Lower lobe of right lung (tissue), 2 donors: ENCODE measurements at places on chromosomes 2 and 18.

- DNase-seq = peak; percentile 48
Measured at GRCh38 chr18:63869374-63869773, 18.1 kb upstream of the SERPINB2 start.

DNA sequence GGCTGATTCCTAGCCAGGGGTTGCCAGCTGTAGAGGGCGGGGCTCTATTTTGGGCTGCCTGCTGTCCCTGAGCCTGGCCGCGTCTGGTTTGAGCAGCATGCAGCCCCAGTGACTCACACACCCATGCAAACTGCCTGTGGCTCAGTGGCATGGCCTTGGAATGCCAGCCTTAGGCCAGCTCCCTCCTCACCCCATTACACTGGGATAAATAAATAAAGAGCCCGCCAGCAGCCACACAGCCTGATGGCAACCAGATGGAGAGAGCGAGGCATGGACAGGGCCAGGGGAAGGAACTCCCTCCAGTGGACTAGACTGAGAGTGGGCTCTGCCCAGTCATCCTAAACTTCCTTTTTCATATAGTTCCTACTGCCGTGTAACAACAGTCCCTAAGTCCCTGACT lies 18.3 kb downstream of the NHEJ1 start:
- DNase-seq = no peak

DNA sequence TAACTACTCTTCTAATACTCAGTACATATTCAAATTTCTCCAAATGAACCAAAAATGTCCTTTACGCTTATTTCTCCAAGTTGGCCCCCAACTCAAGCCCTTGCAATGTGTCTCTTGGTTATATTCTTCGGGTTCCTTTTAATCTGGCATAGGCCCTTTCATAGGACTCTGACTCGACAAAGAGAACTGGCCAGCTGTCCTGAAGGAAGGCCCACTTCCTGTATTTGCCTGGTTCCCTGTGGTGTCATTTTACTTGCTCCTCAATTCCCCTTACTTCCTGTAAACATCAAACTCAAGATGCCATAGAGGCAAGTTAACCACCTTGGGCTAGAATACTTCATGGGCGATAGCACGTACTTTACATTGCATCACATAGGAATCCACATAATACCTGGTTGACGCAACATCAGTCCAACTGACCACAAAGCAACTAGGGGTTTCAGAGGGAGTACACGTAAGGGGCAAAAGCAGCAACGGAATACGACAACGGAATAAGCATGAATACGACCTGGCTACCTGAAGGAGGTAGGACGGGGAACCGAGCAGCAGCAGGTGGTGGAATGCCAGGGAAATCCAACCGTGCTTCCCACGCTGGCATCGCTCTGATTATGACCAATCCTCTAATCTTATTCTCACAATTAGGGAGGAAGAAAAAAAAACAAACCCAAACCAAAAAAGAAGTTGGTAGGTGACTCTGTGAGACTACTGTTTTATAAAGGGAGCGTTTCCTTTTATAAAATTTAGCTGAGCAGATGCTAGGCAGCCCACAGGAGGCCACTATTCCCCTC lies 823 bp upstream of the GORASP2 start:
- DNase-seq = no peak

- DNase-seq = peak; percentile 19
Measured at GRCh38 chr2:23604731-23605130, 219.8 kb downstream of the KLHL29 start.

DNA sequence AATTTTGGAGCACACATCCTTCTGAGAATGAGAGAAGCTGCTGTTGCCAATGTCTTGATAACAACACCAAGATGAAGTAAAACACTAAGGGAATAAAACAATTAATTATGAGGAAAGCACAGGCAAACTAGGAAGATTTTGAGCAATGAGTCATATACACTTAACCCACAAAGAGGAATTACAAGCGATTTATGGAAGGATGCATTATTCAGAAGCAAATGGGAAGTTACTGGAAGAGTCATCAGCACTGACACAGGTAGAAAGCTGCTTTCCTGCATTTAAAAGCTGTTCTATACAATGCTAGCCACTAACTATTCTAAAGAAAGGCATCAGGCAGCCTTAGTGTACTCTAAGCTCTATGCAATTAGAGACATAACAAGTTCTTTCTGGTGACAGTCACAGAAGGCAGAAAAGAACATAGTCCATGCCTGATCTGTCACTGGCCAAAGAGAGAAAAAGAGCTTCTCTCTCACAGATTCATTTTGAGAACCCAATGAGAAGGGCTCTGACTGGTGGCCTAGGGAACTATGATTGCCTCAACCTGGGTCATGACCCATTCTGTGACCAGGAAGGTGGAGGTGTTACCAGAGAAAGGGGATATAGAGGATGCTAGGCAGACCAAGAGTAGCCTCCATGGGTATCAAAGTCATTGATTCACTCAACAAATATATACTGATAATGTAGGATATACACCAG lies 45.4 kb downstream of the M1AP start:
- no peak for DNase-seq

DNA sequence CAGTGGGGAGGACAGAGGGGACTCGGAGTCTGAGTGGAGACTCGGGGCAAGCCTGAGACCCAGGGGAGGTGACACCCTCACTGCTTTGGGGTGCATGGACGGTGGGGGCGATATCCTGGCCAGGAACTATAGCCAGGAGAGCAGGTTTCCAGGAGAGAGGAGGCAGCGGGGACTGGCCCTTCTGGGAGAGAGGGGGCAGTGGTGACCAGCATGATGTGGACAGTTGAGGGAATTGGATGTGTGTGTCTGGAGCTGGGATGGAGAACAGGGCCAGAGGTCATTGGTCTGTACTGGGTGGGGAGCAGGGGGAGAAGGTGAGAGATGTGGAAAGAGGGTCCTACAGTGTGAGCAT lies 63.6 kb downstream of the ACKR3 start:
- no peak for DNase-seq

DNA sequence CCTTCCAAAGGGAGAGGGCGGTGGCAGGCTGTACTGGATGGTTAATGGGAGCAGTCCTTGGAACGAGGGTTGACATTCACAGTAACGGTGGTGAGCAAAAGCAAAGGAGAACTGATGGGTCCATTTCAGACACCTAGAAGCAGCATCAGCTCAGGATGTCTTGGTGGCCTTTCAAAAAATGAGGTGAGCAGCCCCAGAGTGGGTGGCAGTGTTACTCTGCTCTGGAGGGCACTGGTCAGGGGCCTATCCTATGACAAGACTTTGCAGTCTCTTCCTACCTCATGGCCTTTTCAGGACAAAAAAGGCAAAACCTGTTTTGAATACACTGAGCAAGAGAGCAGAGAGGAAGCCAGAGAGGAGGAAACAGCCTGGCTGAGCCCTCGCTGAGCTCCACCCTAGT lies 23.5 kb downstream of the CAPN14 start:
- DNase-seq = no peak

DNA sequence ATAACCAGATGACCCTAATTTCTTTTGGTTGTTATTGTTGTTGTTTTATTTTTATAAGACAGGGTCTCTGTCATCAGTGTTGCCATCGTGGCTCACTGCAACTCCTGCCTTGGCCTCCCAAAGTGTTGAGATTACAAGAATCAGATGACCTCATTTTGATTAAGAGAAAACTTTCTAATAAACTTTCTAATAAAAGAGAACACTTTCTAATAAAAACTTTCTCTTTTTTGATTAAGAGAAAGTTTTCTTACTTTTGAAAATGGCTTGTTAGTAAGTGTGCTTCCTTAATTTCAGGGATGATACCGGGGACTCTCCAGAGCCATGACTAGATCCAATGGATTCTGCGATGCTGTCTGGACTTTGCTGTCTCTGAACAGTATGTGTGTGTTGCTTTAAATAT lies 7.7 kb downstream of the CENPA start:
- DNase-seq = no peak

- DNase-seq = no peak
Measured at GRCh38 chr2:70305531-70305930, 3.7 kb upstream of the FAM136A start.

- DNase-seq = no peak
Measured at GRCh38 chr18:55479656-55480420, 108.2 kb downstream of the TCF4 start.

DNA sequence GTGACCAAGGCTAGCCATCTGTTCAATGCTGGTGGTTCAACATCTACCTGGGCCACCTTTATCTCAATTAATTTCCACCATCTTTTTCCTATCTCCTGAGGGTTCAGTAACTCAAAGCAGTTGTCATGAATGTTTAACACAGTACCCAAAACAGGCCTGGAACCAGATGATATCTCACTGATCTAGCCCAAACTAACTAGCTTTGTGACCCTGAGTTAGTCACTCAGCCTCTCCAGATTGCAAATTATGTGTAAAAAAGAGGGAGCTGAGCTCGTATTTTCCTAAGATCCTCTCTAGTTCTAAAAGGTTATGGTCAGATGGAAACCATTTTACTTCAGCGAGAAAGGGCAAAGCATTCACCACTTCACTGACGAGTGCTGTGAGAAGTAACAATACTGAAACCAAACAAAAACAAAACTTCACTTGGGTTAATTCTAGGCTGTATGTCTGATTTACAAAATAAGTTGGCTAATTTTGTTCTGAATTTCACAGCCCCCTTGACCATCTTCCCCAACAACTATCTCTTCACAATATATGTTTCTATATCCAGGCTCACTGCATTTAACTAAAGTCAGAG lies 14.8 kb downstream of the SPRED2 start:
- no peak for DNase-seq

DNA sequence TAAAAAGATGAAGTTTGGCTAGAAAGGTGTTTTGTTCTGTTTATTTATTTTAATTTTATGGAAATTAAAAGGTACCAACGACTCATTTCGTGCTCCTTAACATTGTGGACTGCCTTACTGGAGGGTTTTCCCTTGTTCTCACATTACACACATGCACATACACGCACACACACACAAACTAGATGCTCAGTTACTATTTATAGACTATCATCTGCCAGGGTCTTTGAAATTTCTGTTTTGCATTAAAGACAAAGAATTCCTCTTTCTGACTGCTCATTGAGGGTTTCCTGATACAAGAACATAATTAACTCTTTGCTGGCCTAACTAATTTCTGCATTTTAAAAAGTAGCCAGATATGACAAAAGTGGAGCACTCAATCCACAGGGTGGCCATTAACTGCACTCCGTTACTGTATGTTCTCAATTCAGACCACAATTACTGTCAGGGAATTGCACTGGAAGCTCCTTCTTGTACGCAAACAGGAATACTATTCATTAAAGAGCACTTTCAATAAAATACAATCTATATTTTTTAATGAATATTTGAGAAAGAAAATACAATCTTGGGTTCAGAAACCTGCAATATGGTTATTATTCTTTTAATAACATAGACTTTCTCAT lies 366.9 kb upstream of the GALNT5 start:
- no peak for DNase-seq

- DNase-seq = no peak
Measured at GRCh38 chr2:9979977-9980376, 28.5 kb downstream of the GRHL1 start.

GRCh38 chr2:215698566-215698965 lies 262.7 kb upstream of the FN1 start:
- DNase-seq = no peak

GRCh38 chr2:79530443-79530842 lies 17.6 kb downstream of the CTNNA2 start:
- no peak for DNase-seq

DNA sequence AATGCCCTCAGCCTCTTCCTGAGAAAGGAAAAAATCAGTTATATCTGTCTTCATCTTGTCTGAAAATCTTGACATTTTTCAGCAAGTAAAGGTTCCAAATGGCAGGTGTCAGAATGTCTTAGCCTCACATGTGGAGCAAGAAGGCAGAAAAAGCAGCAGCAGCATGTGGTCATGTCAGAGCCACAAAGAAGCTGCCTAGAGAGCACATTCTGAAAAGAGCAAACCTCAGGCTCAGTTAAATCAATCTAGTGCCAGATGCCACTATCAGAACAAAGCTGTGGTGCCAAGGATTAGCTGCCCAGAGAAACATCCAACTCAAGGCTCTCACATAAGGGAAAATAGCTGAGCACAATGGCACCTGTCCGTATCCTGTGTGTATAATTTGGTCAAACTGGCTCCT lies 105.9 kb downstream of the SRBD1 start:
- no peak for DNase-seq

GRCh38 chr2:159243529-159243928 lies 43.0 kb downstream of the WDSUB1 start:
- no peak for DNase-seq
